Ascending aorta (tissue), 2 donors: ENCODE measurements at places on chromosomes 5 and 9.

- no peak for DNase-seq
These were observed 23.9 kb upstream of the CPLX2 start for GRCh38 chr5:175847503-175847902.

GRCh38 chr9:35357826-35358225 lies 132.1 kb upstream of the RUSC2 start:
- no peak for DNase-seq

GRCh38 chr9:87729246-87729645 lies 3.3 kb downstream of the CTSL start:
- DNase-seq: no peak

GRCh38 chr9:129280236-129280622 lies 102.2 kb upstream of the IER5L start:
- peak; percentile 31 for DNase-seq

DNA sequence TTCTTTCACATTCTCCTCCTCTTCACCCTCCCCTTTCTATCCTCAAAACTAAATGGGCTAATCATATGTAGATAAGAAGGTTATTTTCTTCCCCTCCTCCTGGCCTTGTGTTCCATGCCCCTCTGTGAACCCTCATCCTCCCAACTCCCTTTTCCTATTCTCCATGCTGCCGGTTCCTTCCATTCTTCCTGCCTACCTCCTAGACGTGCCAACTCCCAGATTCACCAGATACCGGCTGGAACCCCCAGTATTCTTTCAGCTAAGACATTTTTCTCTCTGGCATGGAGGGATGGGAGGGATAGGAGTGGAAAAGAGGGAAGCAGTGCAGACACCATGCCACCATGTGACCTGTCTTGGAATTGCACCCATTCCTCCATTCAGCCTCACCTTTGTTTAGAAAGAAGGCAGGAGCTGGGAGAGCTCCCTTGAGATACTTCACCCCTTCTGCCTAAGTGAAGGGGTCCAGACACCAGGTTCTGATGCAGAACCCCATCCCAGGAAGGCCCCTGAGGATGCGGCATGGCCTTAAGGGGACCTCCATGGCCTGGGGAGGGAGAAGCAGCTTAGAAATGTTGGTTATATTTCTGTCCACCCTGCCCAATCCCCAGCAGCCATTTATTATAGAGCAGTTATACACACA lies 4.8 kb downstream of the DNAJB5 start:
- no peak for DNase-seq
